ENCODE measurements at places on chromosomes 13 and 19.

GRCh38 chr13:27352698-27353097 is 71.7 kb upstream of the GTF3A start:
- no peak for DNase-seq

- peak; percentile 79 for DNase-seq
Observed at GRCh38 chr19:2474232-2475017, 1.5 kb upstream of the GADD45B start.

DNA sequence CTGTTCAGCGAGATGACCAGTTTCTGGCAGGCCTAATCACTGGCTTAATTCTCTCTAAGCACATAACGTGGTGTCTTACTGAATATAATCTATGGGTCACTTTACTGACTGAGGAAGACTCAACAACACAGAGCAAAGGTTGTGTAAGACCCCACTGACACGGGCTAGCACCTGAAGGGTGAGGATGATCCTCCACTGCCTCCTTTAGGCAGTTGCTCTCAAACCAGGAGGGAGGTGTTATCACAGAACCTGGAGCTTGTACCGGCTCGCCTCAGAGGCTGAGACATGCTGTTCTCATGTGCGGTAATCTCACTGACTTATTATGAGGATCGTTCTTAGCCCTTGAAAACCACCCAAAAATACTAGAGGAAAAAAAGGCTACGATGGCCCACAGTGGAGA is 28.3 kb downstream of the RCBTB2 start:
- DNase-seq: no peak

- no peak for DNase-seq
Observed at GRCh38 chr13:68645814-68646213, 1415.7 kb upstream of the PCDH9 start.

- no peak for DNase-seq
Observed at GRCh38 chr13:48412881-48413351, at the start of gene LPAR6. LPAR6 (minus strand) TSS chr13:48413113; CDS start chr13:48412423, 690 bp downstream.

GRCh38 chr13:80973721-80974120 is 632.8 kb upstream of the SPRY2 start:
- DNase-seq: no peak

- no peak for DNase-seq
Observed at GRCh38 chr13:71399631-71400215, 467.3 kb downstream of the DACH1 start.

DNA sequence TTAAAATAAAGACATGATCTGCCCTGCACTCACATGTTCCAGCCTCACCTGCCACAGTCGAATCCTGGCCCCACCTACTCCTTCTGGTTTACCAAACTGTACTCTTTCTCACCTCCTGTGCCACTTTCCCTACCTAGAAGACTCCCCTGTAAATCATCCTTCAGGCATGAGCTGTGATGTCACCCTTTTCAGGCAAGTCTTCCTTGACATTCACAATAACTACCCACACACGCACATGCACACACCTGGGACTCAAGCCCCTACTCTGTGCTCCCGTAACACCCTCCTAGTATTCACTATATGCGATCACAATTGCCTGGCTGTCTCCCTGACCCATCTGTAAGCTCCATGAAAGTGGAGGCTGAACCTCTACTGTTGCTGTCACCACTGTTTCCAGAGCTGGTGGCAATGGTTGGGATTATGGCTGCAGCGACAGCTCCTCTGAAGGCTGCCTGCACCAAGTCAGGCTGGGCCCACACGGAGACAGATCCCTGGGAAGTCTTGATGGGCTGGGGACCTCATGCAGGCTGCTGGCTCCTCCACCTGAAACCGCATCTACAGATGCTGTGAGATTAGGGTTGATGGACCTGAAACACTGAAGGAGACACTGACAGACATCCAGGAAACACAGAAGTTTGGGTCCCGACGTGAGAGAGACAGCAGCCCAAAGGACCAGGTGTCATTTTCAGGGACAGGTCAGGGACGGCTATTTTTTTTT is 611.1 kb downstream of the UQCRFS1 start:
- no peak for DNase-seq

- DNase-seq: no peak
Observed at GRCh38 chr19:55090564-55090963, 14.9 kb downstream of the EPS8L1 start.

GRCh38 chr13:51587372-51587771 is 3.1 kb downstream of the WDFY2 start:
- no peak for DNase-seq

GRCh38 chr13:51052581-51052980 is 58.5 kb downstream of the C13orf42 start:
- DNase-seq: no peak

DNA sequence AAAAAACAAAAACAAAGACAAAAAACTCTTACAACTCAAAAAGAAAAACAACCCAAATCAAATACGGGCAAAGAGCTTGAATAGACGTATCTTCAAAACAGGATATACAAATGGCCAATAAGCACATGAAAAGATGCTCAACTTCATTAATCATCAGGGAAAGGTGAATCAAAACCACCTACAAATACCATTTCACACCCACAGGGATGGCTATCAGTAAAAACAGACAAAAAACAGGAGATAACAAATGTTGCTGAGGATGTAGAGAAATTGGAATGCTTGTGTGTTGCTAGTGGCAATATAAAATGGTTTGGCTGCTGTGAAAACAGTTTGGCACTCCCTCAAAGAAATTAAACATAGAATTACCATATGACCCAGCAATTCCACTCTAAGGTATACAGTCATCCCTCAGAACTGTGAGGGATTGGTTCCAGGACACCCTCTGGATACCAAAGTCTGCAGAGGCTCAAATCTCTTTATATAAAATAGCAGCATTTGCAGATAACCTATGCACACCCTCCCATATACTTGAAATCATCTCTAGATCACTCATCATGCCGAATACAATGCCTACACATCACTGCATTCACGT is 29.7 kb downstream of the MLLT1 start:
- no peak for DNase-seq

DNA sequence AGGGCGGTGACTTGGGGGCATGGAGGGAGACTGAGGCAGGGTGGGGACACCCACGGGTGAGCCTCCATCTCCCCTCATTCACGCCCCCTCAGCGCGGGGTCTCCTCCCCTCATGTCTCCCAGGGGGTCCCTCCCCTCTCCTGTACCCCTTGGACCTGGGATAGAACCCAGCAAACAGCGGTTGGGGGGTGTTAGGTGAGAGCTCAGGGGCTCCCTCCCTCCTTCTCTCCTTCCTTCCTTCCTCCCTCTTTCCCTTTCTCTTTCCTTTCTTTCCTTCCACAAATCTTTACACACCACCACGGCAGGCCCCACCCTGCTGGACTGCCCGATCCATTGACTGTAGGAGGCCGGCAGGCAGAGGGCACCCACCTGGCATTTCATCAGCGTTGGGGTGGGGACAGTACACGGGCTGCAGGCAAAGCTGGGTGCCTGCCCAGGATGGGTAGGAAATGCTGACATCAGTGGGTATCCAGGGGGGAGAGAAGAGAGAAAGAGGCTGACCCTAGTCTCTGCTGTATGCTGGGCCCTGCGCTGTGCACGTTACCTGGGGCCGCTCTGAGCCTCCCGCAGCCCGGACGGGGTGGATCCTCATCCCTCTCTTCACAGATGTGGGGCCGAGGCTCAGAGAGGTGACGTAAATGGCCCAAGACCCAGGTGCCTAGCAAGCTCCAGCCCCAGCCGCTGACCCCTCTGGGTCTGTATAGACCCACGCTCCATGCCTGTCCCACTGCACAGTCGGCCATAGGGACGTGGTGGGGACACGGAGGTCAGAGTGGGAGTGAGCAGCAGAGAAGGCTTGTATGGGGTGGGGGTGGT is 3.5 kb downstream of the SSC5D start:
- DNase-seq: no peak

DNA sequence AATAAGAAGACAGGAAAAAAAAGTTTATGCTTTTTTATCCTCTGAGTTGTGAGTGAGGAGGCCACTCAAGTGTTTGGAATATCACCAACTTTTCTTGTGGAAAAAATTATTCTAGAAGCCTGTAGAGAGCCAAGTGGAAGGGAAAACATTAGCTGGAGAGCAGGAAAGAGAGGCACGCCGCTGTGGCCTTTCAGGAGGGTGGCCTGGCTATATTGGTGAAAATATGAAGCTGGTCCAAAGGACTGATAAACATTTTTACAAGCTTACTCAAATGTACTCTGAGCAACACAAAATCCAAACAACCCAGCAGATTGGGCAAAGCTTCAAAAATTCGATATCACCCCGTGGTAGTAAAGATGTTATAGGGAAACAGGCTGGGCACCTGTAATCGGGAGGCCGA is 2.3 kb upstream of the EIF3G start:
- DNase-seq: no peak

DNA sequence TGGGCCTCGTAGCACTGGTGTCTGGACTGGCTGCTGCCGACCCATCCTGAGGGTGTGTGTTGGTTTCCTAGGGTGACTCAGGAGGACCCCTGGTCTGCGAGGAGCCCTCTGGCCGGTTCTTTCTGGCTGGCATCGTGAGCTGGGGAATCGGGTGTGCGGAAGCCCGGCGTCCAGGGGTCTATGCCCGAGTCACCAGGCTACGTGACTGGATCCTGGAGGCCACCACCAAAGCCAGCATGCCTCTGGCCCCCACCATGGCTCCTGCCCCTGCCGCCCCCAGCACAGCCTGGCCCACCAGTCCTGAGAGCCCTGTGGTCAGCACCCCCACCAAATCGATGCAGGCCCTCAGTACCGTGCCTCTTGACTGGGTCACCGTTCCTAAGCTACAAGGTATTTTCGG is 13.8 kb downstream of the TIMM13 start:
- DNase-seq: no peak

GRCh38 chr19:41626877-41627276 is at the start of gene CEACAM4:
CEACAM4 (minus strand) TSS chr19:41627074; CDS start chr19:41626963, 111 bp downstream.
- DNase-seq: no peak

GRCh38 chr13:95524264-95524901 is 28.1 kb upstream of the CLDN10 start:
- no peak for DNase-seq

DNA sequence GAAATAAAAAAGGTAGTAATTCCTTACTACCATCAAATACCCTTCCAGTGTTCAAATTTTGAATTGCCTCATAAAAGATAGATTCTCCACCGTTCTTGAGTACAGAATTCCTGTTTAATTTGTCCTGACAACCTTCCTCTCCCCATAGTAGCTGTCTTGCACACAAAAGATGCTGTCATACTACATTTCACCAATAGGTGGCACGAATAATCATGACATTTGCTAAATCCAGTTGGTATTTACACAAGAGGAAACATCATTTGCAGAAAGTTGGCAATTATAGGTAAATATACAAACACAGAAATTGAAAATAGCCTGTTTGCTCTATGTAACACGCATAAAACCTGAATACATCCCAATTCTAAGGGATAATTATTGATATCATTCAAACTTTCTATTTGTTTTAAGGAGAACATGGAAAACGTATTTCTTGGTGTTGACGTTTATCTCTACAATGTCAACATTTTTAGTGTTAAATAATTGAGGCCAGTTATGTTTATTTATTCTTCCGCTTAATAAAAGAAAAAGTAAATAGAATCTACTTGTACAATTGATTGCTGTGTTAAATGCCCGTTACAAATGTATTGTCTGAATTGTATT is 58.3 kb upstream of the CLDN10 start:
- no peak for DNase-seq

Measured in T-helper 17 cell (primary cell).